ENCODE measurements at places on chromosomes 7 and 10. TPM values are rescaled to one million over a fixed set of nuclear protein-coding genes. Genes with fewer than 3 reads are reported as not detected.

Gene MLXIPL
- 39.5 TPM for total RNA-seq

GRCh38 chr10:57202356-57202755 lies 841.3 kb upstream of the ZWINT start:
- no peak for DNase-seq

- peak; percentile 85 for DNase-seq
Observed at GRCh38 chr10:79112881-79113431, 44.2 kb downstream of the ZMIZ1 start.

DNA sequence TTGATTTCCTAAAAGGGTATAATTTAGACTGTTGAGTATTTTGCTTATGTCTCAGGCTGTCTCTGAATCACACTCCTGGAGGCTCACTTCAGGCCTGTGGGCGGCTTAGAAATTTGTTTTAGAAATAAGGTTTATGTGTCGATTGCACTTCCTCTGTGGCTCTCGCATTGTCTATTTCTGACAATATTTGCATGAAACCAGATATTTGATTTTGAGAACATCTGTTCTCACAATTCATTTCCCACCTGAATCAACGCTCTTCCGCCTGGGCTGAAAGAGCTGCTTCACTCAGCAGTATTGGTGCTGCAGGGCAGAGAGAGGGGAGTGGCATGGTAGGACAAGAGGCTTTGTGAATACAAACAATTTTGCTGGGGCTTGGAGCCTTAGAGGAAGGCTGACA lies 262.0 kb downstream of the ADRA2A start:
- DNase-seq: peak; percentile 40
